Endodermal cell (in vitro differentiated cells): ENCODE measurements at places on chromosomes 11 and 22.
A peak's percentile ranks its signal among the peaks of the same experiment; 100 is the strongest.

- no peak for DNase-seq
Observed at GRCh38 chr11:30546334-30546733, 39.8 kb downstream of the MPPED2 start.

GRCh38 chr11:2207773-2208621, 36.4 kb upstream of the TH start:
- no peak for DNase-seq

DNA sequence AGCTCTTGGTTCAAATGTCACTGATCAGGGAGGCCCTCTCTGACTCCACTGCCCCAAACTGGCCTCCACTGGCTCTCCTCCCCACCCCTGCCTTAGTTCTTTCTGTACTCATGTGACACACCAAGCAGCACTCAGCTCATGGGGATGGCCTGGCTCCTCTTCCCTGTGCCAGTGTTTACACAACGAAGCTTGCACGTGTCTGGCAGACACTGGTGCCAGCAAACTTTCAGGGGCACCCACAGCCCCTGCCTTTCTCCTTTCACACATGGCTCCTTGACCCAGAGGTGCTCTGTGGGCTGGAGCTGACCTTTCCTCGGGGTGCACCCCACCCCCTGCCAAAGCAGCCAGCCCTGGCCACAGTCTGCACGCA, 37.6 kb upstream of the PARVG start:
- no peak for DNase-seq

- no peak for DNase-seq
Observed at GRCh38 chr11:118705791-118706545, 26.5 kb upstream of the TREH start.

GRCh38 chr22:35719212-35719875, 1.7 kb downstream of the APOL5 start:
- no peak for DNase-seq

DNA sequence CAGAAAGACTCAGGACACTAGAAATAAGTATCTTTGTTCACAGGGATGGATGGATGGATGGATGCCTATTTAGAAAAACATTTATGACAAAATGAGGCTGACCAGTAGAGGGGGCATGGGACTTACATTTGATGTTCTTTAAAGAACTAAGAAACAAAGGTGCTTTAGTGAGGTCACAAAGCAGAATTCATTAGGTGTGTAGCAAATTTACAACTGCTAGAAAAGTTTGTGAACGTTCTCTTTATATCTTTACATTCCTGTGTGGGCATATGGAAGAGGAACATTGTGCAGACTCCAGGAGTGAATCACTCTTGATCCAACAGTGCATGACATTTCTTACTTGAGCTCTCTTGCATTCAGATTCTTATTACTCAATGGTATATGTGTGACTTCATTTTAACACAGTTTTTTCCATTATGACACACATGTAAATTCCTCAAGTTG, 15.8 kb upstream of the SIK2 start:
- no peak for DNase-seq

DNA sequence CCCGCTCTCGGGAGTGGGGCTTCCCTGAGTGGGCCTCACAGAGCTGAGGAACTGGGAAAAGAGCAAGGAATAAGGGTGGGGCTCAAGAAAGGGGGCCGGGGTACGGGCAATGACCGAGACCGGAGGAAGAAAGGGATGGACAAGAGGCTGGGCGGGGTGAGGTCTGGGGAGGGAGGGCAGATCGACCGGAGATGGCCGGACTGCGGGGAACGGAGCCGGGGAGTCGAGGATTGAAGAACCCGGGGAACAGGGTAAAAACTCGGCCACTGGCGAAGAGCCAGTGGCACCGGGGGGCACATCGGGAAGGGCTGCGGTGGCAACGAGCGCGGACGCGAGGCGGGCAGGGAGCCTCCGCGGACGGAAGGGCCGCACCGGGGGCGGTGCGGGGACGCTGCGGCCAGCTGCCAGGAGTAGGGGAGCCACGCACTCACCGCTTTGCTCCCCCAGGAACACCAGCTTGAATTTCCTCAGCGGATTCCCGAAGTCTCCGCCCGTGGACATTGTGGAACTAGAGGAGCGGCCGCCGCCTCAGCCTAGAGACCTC, 667 bp downstream of the RAB6A start:
- peak; percentile 74 for DNase-seq

DNA sequence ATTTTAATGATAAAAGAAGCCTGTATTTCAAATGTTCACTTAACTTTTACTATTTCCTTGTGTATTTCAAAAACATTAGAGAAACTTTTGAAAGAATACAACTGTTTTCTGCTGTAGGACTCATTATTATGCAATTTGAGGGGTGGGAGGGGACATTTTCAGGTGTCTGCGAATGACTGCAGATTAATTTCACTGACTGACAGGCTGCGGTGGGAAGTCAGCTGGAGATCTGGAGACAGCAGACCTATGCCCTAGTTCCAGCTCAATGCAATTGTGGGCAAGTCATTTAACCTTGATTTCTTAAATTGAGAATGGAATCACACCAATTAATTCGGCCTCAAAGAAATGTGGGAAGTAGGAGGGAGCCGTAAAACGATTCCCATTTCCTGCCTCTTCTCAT, 128.7 kb downstream of the ARL14EP start:
- DNase-seq, result no peak

DNA sequence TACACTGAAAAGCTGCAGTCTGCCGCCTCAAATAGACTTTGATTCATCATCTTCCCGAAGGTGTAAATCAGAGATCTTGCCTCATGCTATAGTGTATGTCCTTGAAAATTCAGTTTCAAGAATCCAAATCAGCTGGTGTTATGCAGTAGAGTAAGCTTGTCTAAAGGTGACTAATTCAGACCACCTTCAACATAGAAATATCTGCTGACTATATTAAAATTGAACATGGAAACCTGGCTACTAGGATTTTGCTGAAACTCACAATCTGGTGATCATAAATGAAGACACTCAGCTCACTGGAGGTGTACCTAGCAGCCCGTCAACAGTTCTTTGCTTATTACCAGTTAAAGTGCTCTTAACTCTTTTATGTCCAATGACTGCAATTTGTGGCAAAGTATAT, 266.6 kb downstream of the CADM1 start:
- no peak for DNase-seq

DNA sequence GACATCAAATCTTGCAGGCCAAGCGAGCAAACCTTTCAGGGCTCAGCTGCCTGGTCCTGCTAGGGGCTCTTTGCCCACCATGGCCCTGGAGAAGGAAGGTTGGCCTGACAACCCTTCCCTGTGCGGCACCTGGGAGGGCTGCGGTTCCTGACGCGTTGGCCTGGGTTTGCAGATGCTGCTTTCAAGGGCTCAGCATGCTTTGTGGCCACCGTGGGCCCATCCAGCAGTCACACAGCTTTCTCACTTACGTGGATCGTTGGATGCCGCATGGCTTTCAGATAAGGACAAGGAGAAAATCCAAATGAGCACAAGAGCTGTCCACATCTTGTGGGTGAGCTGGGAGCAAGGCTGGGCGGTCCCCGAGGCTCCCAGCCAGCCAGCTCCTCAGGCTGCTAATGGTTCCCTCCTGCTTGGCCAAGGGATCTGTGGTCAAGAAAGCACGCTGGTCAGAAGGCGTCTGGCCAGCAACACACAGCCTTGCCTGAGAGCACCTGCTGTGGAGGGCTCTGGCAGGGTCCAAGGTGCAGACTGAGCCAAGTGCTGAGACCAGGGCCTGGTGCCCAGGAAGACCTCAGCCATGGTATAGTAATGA, 8.2 kb downstream of the C11orf24 start:
- DNase-seq, result no peak

DNA sequence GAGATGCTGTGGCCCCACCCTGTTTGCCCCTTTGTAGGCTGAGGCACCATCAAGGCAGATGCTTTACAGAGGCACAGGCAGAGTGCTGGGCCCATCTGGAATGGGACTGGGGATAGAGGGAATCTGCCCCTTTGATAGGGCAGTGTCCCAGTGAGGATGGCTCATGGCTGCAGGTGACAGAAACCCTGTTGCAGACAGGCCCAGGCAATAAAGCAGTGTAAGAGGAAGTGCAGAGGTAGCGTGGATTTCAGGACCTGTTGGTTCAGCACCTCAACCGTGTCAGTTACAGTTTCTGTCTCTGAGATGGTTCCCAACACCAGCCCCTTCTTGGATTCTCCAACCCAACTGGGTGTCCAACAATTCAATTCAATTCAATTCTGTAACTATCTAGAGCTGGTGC, 25.1 kb downstream of the PRDM11 start:
- DNase-seq, result no peak

- no peak for DNase-seq
Observed at GRCh38 chr11:81840380-81840779, 893.3 kb downstream of the FAM181B start.

DNA sequence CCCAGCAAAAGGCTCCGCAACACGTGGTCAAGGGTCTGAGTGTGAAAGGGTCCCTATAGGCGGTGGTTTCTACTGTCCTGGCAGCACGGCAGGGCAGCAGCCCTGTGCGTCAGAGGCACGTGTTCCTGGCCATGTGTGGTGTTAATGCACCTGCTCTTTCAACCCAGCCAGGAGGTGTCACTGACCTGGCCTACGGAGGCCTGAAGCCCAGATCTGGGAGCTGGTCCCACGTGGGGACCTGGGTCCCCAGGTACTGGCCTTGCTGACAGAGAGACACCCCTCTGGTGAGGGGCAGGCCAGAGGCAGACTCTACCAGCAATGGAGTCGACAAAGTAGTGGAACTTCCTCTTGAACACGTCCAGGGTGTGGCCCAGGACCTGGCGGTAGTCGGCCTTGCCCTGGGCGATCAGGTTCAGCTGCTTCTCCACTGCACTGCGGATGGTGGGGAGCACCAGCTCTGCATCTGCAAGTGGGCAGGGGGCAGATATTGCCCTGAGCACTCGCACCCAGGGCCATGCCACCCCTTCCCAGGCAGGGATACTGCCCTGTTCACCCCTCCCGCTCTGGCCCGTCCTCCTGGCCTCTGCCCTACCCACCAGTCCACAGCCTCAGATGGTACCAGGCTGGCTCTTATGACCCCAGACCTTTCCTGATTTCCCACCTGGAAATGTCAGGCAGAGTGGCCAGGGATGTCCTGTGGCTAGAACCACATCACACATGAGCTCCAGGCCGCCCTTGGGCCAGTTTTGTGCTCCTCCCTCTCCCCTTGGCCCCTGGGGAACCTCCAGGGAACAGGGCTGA, 6.8 kb upstream of the PPM1F start:
- no peak for DNase-seq

- no peak for DNase-seq
Observed at GRCh38 chr11:96265972-96266371, 77.0 kb downstream of the MAML2 start.

- no peak for DNase-seq
Observed at GRCh38 chr11:85472953-85473352, 154.2 kb downstream of the DLG2 start.

GRCh38 chr11:10709299-10710086, 15.9 kb upstream of the IRAG1 start:
- DNase-seq, result no peak

GRCh38 chr11:127018683-127019279, 18.2 kb upstream of the KIRREL3 start:
- DNase-seq, result no peak

- peak; percentile 26 for DNase-seq
Observed at GRCh38 chr11:21774212-21774611, 418.7 kb upstream of the ANO5 start.

- peak; percentile 92 for DNase-seq
Observed at GRCh38 chr22:39343259-39344045, 6.3 kb upstream of the SYNGR1 start.

DNA sequence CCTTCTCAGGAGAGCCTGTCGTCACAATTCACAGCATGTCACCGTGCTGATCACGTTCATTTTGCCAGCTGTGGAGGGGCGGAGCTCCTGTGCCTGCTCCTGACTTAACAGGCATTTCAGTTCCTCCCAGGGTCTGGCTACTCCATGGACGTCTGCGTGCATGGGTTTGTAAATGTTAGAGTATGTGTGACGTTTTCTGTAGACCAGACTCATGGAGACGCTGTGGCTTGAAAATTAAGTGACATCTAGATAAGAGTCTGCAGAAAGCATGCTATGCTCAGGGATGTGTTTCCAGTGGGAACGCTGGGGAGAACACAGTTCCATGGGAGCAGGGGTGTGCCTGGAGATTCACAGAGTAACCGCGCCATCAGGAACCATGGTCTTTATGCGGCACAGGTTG, 804.0 kb downstream of the TBC1D22A start:
- DNase-seq, result no peak

DNA sequence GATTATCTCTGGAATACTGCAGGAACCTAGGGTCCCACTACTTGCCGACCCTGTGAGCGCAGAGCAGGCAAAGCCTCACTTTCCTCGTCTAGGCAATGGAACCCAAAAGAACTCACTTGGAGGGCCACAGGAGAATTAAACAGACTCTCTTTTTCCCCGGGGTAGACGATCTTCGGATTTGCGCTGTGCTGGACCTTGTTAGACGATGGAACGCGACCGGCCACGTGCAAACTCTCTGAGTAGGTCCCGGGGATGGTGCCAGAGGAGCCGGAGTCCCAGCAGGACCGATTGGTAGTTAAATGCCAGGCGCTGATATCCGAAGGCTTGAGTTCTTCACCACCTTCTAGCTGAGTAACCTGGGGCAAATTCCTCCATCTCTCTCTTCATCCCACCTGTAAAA, 1.0 kb upstream of the SLC1A2 start:
- DNase-seq, result peak; percentile 65

DNA sequence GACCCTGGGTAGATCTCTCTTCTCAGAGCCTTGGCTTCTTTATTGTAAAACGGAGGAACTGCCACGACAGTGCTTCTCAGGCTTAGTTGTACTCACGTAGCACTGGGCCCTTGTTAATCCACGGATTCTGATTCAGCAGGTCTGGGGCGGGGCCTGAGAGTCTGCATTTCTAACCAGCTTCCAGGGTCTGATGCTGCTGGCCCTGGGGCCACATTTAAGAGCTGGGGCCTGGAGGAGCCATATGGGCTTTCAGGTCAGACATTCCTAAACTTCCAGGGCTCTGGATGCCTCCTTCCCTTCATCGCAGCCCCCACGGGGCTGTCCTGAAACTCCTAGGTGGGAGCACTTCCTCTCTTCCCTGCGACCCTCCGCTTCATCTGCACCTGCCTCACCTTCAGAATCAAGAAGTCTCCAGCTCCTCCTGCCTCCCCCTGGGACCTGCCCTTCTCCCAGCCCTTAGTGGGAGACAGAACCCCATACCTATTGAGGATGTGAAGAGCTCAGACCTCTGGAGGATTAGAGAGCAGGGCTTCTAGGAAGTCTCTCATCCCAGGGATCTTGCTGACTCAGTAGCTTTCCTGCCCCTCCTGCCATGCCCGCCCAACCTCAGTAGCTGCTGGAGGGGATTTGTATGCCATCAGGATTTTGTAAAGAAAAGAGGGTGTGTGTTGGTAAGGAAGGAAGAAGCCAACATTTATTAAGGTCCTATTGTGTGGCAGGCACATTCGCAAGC, 92.5 kb downstream of the LRRC32 start:
- DNase-seq, result no peak

GRCh38 chr11:48109046-48109666, 107.5 kb upstream of the OR4B1 start:
- no peak for DNase-seq

- peak; percentile 83 for DNase-seq
Observed at GRCh38 chr11:125167292-125167953, 2.9 kb downstream of the PKNOX2 start.
